ENCODE measurements at places on chromosomes 6 and 20.

- no peak for DNase-seq
Measured at GRCh38 chr6:116564921-116565872, 6.1 kb upstream of the RWDD1 start.

DNA sequence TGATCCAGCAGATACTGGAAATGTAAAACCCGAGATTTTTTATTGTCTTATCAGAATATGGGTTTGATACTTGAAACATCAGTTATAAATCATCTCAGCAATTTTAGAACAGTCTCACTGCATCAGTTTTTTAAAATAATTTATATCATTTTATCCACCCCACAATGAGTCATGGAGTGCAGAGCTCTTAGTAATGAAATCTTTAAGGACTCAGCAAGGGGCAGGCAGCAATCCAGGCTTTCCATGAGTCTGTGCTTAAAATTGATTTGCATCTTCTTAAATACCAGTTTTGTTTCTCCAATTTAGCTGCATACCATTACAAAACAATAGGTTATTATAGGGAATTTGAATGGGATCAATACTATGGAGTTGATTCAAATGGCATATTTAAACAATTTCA, 832.3 kb downstream of the C6orf118 start:
- no peak for DNase-seq

GRCh38 chr6:112183271-112183671, 71.1 kb downstream of the LAMA4 start:
- no peak for DNase-seq

- DNase-seq = no peak
Measured at GRCh38 chr6:32092760-32093497, 16.2 kb downstream of the TNXB start.

DNA sequence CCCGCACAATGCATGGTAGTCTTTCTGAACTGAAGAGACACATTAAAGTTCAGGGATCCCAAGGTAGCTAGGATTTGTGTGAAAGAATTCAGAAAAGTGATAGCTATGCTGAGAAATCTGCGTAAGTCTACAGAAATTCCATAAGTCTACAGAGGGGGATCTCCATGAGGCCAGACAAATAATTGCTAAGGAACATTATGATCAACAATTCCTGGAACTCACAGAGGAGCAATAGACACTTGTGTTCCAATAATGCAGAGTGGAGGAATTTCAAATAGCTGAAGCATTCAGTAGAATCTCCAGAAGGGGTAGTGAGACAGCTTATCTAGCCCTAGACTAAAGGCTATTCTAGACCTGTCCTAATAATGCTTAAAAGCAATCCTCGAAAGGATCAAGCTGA, 315.7 kb upstream of the ECI2 start:
- DNase-seq = no peak

GRCh38 chr6:162220876-162221275, 506.7 kb downstream of the PRKN start:
- no peak for DNase-seq

- no peak for DNase-seq
Measured at GRCh38 chr6:34565722-34566137, 9.6 kb upstream of the SPDEF start.

DNA sequence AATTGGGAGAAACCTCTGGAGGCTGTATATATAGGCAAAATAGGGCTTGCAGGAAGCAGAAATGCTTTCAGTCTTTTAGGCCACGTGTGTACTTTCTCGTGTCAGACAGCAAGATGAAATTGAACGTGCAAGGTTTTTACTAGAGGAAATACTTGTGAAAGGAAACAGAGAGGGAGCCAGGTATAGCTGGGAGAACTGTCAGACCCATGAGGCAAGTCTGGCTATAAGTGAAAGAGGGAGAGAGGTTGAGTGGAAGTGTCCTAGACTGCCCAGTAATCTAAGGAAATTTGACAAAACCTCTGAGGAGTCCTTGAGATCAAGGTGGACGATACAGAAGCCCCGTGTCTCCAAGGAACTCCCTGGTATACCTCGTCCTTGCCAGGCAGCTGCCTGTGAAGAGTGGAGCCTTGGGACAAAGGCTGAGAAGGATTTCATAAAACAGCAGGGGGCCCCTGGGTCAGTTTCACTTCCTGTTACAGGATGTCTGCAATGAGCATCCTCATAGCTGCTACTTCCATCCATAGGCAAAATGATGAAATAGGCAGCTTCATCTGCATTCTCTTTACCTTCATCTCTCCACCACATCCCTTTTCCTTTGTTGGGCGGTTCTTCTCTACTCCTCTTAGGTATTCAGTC, 114.4 kb upstream of the MAP3K7 start:
- DNase-seq = no peak

GRCh38 chr6:151075527-151075926, 164.2 kb upstream of the AKAP12 start:
- no peak for DNase-seq

- no peak for DNase-seq
Measured at GRCh38 chr6:1403851-1404712, 14.7 kb downstream of the FOXF2 start.

Measured in activated CD8-positive, alpha-beta memory T cell treated with anti-CD3 and anti-CD28 coated beads for 1 hour (primary cell).